EH (cell line): ENCODE measurements at places on chromosomes 6 and 20.

GRCh38 chr20:4813076-4813862 is 91.6 kb downstream of the PRND start:
- no peak for DNase-seq

DNA sequence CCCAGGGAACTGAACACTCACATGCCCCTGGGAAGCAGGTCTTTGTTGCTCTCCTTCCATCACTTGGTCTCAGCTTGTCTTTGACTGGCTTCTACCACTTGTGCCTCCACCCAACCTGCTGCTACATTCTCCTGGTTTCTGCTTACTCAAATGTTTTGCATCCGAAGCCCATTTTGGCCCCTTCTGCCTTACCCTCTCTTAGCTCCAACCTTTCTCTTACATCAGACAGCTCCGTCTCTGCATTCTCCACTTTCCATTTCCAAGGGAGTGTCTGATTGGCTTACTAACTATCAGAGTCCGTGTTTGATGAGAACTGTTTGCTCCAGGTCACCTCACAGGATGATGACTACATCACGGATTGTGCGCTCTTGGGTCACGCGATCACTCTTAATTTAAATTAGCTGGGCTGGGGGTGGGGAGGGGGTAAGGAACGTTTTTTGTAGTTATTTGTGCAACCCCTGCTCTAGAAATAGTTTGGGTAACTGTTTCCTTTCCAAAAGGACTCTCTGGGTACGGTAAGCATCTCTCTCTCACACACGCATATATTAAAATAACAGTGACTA is 844 bp upstream of the ABRACL start:
- DNase-seq, result peak; percentile 60

- DNase-seq, result no peak
These were observed 128.3 kb downstream of the OLIG3 start for GRCh38 chr6:137365707-137366437.

DNA sequence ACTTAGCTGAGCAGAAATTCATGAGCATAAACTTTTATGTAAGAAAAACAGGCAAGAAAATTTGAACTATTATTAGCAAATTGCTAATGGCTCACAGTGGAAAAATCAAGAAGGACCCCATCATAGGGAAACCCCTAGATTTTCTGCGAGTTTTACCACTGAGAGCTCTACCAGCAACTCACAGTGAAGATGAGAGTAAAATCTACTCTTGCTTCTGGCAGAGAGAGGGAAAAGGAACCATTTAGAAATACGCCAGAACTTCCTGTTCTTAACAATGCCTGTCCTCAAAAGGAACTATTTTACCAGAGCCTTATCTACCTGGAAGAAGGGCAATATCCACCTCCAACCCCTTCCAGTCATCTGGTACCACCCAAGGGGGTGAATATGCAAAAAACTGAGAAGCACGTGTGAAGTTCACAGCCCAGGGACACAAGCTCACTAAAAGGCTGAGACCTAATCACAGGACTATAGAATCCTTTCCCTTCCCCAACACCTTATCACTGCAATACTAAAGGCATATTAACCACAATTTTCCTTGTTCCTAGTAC is 34.4 kb upstream of the ASF1A start:
- DNase-seq, result no peak

DNA sequence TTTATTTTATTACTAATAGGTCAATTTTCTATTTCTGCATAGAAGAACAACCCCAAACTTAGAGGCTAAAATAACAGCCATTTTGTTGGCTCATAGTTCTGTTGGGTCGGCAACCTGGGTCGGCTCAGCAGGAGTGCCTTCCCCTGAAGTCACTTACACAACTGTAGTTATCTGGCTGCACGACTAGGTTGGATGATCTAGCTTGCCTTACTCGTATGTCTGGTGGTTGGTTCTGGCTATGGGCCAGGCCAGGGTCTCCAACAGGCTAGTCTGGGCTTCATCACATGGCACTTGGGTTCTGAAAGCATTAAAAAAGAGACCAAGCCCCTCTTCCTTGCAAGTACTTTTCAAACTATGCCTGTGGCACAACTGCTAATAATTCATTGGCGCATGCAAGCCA is 53.5 kb downstream of the STXBP5 start:
- DNase-seq, result no peak
